ENCODE measurements at places on chromosomes 5 and 9.

GRCh38 chr9:125142560-125143376, 560 bp downstream of the SCAI start:
- no peak for DNase-seq

- DNase-seq: peak; percentile 82
Observed at GRCh38 chr5:160287378-160288051, 24.8 kb downstream of the CCNJL start.

GRCh38 chr5:173671121-173671949, 54.9 kb upstream of the BOD1 start:
- peak; percentile 50 for DNase-seq

- no peak for DNase-seq
Observed at GRCh38 chr9:121868626-121869025, 217.2 kb downstream of the DAB2IP start.

- no peak for DNase-seq
Observed at GRCh38 chr5:944992-945685, 52.5 kb downstream of the TRIP13 start.

- no peak for DNase-seq
Observed at GRCh38 chr5:135011355-135012032, 22.5 kb downstream of the PITX1 start.

- no peak for DNase-seq
Observed at GRCh38 chr5:139694556-139695177, 46.5 kb downstream of the CXXC5 start.

- peak; percentile 19 for DNase-seq
Observed at GRCh38 chr5:66333192-66333591, 189.1 kb downstream of the SREK1 start.

GRCh38 chr9:34553511-34554021, 30.8 kb upstream of the ENHO start:
- DNase-seq: no peak

GRCh38 chr9:99433095-99433494, 211.0 kb downstream of the SEC61B start:
- no peak for DNase-seq

DNA sequence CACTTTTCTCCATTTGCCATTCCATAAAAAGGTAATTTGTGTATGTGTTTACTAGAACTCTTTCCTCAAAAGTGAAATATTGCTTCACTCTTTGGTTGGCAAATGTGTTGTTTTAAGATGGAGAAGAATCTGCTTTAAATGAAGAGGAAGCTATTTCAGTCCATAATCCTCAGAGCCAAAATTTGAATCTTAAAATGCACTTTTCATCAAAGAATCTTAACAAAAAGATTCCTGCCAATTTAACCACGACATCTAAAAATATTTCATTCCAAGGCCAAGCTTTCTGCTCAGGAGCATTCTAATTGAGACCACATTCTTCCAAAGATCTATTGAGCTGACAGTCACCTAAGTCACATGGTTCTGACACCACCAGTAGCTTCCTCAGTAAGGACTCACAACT, 7.5 kb downstream of the GABRB2 start:
- DNase-seq: no peak

DNA sequence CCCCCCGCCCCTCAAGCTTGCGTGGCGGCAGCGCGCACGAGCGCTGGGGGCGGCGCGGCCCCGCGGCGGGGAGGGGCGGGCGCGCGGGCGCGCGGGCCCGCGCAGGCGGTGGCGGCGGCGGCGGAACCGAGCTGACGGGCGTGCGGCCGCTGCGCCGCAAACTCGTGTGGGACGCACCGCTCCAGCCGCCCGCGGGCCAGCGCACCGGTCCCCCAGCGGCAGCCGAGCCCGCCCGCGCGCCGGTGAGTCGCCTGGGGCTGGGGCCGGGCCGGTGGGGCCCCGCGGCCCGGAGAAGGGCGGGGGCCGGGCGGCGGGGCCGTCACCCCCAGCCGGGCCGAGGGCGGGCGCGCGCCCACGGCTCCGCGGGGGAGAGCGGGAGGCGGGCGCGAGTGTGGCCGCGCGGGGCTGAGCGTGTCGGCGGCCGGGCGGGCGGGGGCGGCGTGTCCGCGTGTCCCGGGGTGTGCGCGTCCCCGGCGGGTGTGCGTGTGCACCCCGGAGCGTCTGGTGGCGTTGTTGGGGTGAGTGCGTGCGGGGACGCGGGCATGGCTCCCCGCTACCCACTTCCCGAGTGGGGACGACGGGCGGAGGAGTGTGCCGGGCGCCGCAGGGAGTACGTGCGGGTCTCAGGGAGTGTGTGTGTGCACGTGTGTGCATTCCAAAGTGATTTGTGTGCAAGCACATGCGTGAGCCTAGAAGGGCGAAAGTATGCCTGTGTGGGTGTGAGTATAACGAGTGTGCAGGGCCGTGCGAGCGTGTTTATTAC, at the start of gene NEK6:
TSS of gene NEK6 (plus strand) at position 106 of the 763 bp plus-strand sequence. CDS start 44,016 bp downstream, outside the sequence.
- DNase-seq: peak; percentile 53

GRCh38 chr5:169970339-169970738, 10.0 kb downstream of the INSYN2B start:
- no peak for DNase-seq

Measured in left ventricle myocardium inferior (tissue), 1 donor.